Activated CD8-positive, alpha-beta memory T cell treated with anti-CD3 and anti-CD28 coated beads for 1 hour (primary cell): ENCODE measurements at places on chromosomes 6 and 20.

DNA sequence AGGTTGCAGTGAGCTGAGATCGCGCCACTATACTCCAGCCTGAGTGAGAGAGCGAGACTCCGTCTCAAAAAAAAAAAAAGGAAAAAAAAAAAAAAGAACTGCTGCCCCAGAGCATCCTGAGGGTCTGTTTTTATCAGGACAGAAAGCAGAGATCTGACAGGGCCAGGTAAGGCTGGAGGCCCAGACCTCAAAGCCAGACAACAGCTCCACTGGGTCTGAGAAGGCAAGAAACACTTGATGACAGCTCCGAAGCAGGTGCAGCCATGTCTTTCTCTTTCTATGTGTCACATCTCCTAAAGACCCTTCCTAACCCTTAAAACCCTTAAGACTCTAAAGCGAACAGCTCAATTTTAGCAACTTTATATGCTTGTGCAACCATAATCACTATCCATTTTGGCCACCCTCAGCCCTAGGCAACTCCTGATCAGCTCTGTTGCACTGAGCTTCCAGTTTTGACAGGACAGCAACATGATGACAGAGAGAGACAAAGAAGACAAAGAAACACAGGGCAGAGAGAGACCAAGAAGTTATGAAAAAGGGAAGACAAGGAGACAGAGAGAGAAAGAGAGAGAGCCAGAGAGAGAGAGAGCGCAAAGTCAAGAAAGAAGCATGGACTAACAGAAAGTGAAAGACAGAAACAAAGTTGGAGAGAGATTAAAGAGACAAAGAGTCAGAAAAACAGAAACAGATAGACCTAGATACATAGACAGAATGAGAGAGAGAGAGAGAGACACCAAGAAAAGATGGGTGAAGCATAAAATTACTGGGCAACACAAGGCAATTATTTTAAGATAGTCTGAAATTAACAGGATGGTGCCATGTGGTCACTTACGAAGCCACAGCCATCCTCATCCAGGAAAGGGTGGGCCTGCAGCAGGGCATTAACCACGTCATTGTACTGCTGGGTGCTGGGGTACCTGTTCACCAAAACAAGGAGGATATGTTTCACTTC is 39.2 kb downstream of the SAMD3 start:
- no peak for DNase-seq

- DNase-seq, result no peak
These were observed 39.0 kb upstream of the PTPN1 start for GRCh38 chr20:50471231-50471630.

DNA sequence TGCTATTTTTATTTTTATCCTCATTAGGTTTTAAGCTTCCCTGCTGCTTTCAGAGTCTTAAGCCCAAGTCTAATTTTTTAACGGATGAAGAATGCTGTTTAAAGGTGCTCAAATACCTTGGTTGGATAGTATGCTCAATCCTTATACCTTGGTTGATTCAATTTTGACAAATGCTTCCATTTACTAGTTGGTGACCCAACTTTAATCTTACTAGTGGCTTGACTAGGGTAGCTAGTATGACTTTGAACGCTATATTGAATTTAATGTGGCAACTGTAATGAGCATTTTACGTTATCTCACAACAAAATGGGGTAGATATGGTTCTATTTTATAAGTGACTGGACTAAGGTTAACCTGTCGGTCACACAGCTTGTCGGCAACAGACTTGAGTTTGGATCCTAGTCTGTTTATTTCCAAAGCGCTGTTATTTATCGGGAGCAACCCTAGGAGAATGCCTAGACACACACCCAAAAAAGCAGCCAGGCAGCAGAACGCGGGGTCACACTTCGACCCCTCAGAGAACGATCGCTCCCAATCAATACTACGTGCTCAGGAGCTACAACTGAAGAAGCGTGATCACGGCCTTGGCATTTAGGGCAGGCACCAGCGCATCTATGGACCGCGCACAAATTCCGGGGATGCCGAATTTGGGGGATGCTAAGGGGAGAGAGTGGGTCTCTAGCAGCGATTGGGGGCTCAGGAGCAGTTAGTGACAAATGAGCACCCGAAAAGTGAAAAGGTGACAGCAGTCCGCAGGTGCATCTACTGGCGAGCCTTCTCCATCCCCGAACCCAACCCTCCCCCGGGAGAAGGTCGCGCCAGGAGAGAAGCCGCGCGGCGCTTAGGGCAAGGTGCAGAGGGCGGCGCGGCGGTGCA is 586 bp upstream of the ALDH5A1 start:
- no peak for DNase-seq

- DNase-seq, result no peak
These were observed 110.9 kb downstream of the ARMC2 start for GRCh38 chr6:108958900-108959770.

- DNase-seq, result no peak
These were observed 57.0 kb downstream of the UBE3D start for GRCh38 chr6:83008626-83009025.

- DNase-seq, result no peak
These were observed 4.0 kb upstream of the CGAS start for GRCh38 chr6:73455865-73456629.

DNA sequence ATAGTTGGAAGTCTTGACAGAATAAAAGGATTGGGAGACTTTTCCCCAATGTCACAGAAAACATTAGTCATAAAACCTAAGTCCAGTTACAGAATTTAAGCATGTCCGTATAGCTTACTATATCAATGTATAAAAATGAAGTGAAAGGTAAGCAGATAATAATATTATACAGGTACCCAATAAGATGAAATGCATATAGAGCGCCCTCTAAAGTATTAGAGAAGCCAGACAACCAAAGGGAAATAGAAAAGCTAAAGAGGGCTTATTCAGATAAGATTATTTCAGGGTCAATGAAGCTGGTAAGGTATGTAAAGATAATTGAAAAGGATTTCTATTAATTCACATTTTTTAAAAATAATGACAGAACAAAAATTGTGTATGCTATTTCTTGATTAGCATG is 947.7 kb upstream of the MAP3K7 start:
- DNase-seq, result no peak

- no peak for DNase-seq
These were observed 16.9 kb upstream of the MDFI start for GRCh38 chr6:41621367-41621766.

DNA sequence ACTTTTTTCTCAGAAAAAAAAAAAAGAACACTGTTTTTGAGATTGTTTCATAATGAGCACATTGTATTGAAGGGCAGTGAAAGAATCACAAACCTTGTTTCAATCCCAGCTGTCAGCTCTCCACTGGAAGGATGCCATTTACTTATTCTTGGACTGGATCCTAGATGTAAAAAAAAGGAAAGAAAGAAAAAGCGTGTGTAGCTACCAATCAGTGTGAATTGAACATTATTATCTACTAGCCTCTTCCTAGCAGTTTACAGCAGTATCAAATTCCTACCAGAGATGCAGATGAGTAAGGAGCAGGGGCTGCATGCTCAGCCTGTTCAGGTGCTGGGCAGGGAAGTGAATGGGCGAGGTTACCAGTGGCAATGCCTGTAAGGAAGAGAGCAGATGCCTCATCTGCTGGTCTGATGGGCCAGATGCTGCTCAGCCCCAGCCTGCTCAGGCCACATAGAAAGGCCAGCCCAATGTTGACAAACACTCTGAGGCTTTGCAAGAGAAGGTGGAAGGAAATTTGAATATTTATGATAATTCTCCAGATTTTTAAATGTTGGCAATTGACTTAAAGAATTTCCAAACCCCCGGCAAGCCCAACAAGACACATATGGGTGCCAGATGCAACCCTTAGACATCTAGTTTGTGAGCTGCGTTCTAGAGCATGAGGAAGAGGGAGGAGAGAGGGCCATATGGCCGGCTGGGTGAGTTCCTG is 189.5 kb downstream of the IBTK start:
- no peak for DNase-seq

GRCh38 chr6:1781817-1782184 is 172.1 kb downstream of the FOXC1 start:
- DNase-seq, result no peak

DNA sequence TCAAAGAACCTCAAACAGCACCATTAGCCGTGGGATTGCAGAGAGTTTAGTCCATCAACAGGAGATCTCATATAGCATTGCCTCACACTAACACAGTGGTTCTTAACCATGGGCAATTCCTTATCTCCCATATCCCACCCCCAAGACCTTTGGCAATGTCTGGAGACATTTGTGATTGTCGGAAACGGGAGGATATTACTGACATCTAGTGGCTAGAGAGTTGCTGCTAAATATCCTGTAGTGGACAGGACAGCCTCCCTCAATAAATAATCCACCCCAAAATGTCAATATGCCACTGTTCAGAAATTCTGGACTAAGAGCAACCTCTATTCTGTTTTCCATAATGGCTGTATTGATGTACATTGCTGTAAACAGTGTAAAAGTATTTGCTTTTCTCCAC is 210.1 kb upstream of the CCN2 start:
- DNase-seq, result no peak

DNA sequence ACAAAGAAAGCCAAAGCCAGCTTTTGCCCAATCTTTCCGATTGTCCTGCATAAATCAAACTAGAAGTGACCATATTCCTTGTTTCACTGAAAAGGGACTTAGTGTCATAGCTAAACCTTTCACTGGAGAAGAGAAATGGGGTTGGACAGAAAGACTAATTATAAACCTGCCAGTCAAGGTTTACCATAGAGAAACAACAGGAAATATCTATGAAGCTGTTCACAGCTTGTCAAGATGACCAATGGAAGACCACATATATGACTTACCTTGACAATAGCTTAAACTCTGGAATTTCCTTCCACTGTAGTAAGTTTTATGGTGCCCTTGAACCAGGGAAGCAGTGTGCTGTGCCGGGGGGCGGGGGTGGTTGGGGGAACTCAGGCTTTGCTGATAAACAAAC is 107.7 kb upstream of the PHACTR1 start:
- no peak for DNase-seq

DNA sequence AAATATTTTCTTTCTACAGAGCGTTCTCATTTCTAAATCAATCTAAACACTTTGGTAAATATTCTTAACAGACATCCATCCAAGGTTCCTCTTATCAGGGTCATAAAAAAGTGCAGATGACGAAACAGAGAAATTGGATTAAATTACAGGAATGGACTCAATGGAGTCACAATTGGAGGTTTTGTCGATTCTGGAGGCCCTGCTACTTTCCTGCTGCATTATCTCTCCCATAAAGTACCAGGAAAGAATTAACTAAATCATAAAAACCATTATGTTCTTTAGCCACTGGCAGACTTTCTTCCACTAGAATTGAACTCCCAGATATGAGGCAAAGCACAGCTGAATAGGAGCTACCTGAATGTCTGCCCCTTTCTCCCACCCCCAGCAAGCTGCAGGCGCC is 610.6 kb downstream of the HDGFL1 start:
- DNase-seq, result no peak

GRCh38 chr20:53609491-53610445 is 16.1 kb upstream of the ZNF217 start:
- peak; percentile 44 for DNase-seq

DNA sequence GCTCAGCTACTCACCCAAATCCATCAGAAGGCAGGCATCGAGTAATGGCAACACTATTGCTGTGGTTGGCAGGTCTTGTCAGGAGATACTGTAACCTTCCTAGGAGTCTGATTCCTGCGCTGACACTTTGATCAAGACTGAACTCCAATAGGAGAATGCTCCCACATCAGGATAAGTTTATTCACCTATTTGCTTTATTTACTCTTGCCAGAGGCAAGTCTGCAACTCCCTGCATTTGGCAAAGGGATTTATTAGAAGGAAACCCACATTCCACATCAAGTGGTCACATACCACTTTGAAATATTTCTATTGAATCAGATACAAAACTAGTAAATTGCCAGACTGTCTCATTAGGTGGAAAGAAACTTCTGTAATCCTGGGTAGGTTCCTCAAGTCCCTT is 43.5 kb downstream of the ZFAND3 start:
- no peak for DNase-seq

- DNase-seq, result no peak
These were observed 71.1 kb upstream of the BCLAF1 start for GRCh38 chr6:136360783-136361182.

DNA sequence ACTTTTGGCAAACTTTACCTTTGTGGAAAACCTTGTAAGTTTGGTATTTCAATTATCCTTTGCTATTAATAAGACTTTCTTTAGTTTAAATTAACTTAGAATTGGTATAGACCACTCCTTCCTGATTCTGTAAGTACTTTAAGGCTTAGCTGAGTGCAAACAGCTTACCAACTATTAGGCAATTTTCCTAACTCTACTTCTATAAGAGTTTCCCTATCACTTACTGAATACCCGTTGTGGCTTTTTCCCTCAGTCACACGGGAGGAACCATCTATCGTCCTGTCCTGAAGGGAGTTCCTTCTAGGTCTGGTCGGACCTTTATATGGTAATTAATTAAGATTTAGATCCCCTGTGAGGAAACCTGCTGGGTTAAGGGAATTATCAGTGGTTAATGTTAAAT is 9.6 kb downstream of the SLC35A1 start:
- no peak for DNase-seq
